Dermis blood vessel endothelial cell (primary cell): ENCODE measurements at places on chromosomes 3 and 15. TPM values are rescaled to one million over a fixed set of nuclear protein-coding genes. Genes with fewer than 3 reads are reported as not detected.

Gene KLF15
- total RNA-seq = 4.0 and 5.6 TPM in 2 replicates

Gene LTK
- total RNA-seq = 0.09 TPM in 1 of 2 replicates, not detected in the other

Gene PRR20G
- total RNA-seq = not detected in 2 replicates

Gene HRH1
- total RNA-seq = 6.1 TPM in 2 replicates

Gene GOLGA6L10
- total RNA-seq = 0.17 and 0.65 TPM in 2 replicates

Gene TLR9
- under 0.01 TPM in 1 of 2 replicates, not detected in the other for total RNA-seq

Gene CASR
- total RNA-seq = not detected in 2 replicates

Gene SH2D7
- total RNA-seq = not detected in 2 replicates

Gene RASGRP1
- total RNA-seq = 0.37 and 0.51 TPM in 2 replicates

Gene CFAP161
- 0.23 and 0.34 TPM in 2 replicates for total RNA-seq

Gene CLCN2
- total RNA-seq = 3.2 and 5.4 TPM in 2 replicates

Gene LOXL1
- total RNA-seq = 0.68 and 0.70 TPM in 2 replicates

Gene GABRR3
- not detected in 2 replicates for total RNA-seq

Gene BCHE
- 11.6 and 20.4 TPM in 2 replicates for total RNA-seq

Gene SPINK8
- total RNA-seq = not detected in 2 replicates

Gene AP3B2
- total RNA-seq = 0.17 TPM in 1 of 2 replicates, not detected in the other

Gene GLDN
- not detected in 2 replicates for total RNA-seq

Gene SCAMP5
- total RNA-seq = 9.5 and 11.6 TPM in 2 replicates

Gene RETNLB
- not detected in 2 replicates for total RNA-seq

Gene CCR5
- not detected in 2 replicates for total RNA-seq

Gene GABRG3
- not detected in 2 replicates for total RNA-seq

Gene OR5K2
- total RNA-seq = not detected in 2 replicates

Gene AGBL1
- not detected in 2 replicates for total RNA-seq

Gene GOLGA6A
- total RNA-seq = not detected in 2 replicates

Gene WNT5A
- total RNA-seq = 2.0 and 2.6 TPM in 2 replicates

Gene SSUH2
- not detected in 2 replicates for total RNA-seq

Gene CRABP1
- not detected in 2 replicates for total RNA-seq

Gene DET1
- 3.2 and 3.8 TPM in 2 replicates for total RNA-seq

Gene GPR176
- total RNA-seq = 12.6 and 14.0 TPM in 2 replicates

Gene PPP1R14D
- not detected in 2 replicates for total RNA-seq

Gene ADGRG7
- total RNA-seq = not detected in 2 replicates

Gene CELF6
- total RNA-seq = 0.17 TPM in 1 of 2 replicates, not detected in the other

Gene ACOX2
- total RNA-seq = 0.70 and 1.5 TPM in 2 replicates

Gene LDHAL6B
- not detected in 2 replicates for total RNA-seq
